ENCODE measurements at places on chromosomes 1 and 21.

DNA sequence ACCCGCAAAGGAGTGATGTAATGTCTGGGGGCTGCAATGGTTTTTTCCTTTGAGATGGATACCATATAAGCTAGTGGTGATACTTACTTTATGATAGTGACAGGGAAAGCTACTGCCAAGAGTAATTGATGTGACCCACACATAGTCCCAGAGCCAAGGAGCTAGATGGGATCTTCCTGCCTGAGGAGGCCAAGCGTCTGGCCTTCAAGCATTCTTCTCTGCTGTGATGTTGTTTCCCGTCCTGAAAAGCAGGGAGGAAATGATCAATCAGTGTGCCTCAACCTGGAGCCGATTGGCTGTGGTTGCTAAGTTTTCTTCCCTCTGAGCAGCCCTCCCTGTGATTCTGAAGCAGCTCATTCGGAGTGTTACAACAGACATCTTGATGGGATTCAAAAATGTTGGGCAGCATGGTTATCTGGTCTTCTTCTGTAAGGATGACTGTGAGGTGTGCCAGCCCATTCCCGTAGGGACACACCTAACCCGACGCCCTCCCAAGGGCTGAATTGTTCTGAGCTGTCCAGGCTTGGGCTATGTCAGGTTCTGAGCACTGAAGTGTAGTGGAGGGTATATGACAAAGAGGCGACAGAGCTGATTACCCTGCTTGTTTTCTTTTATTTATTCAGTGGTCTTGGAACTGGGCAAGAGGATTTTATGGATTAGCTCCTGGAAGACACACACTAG lies 56.7 kb downstream of the UCK2 start:
- no peak for DNase-seq

- DNase-seq: no peak
Observed at GRCh38 chr1:67723620-67724019, 38.6 kb downstream of the GADD45A start.

- no peak for DNase-seq
Observed at GRCh38 chr1:199612976-199613774, 414.3 kb upstream of the NR5A2 start.

GRCh38 chr21:23574932-23575331 lies 2032.3 kb downstream of the MRPL39 start:
- DNase-seq: no peak

GRCh38 chr21:37413553-37414291 lies 47.1 kb downstream of the DYRK1A start:
- no peak for DNase-seq

DNA sequence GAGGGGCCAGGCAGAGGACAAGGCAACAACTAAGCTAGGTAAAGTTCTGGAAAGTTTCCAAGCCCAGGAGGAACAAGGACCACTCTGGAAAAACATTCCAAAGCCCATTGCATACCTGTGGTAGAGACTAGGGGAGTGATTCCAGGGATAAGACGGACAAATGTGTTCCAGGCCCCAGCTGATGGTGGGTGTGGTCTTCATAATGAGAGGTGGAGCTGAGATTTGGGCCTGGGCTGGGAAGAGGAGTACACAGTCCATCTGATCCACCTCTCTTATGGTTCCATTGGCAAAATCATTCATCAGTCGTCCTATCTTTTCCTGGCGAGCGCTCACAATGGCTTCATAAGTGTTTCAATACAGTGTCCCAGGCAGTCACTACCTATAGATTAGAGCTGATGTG lies 4.5 kb downstream of the KLHDC7A start:
- DNase-seq: no peak

DNA sequence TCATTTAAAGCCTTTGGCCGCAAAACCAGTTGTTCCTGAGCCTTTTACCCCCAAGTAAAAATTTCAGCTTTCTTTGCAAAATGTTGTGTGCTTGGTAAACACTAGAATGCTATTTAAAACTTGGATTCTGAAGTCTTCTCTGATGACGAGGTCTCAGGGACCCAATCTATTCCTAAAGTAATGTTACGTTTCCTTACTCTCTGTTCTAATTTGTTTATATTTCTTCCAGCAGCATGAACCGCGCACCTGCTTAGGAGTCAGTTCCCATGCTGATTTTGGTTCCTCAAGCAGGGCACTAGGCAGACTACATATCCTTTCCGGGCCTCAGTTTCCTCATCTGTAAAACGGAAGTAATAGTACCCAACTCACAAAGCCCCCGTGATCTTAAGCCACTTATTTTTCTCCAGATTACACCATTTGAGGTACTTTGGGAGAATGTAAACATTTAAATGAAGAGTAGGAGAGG lies 969 bp upstream of the ALDH4A1 start:
- DNase-seq: no peak

- no peak for DNase-seq
Observed at GRCh38 chr1:226684026-226684425, 55.1 kb downstream of the ITPKB start.

DNA sequence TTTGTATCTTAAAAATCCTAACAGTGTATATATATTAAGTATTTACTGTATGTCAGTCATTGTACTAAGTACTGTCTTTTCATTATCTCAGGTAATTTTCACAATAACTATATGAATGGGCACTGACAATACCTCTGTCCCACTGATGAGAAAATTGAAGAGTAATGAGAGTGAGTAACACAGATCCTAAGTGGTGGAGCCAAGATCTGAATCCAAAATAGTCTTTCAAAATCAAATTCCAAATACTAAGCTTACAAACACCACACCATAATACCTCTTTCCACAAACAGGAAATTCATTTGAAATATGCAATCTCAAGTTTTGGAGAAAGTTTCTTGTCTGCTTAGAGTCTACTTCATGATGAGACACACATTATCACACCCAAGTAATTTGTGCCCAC lies 105.9 kb upstream of the EDEM3 start:
- no peak for DNase-seq

DNA sequence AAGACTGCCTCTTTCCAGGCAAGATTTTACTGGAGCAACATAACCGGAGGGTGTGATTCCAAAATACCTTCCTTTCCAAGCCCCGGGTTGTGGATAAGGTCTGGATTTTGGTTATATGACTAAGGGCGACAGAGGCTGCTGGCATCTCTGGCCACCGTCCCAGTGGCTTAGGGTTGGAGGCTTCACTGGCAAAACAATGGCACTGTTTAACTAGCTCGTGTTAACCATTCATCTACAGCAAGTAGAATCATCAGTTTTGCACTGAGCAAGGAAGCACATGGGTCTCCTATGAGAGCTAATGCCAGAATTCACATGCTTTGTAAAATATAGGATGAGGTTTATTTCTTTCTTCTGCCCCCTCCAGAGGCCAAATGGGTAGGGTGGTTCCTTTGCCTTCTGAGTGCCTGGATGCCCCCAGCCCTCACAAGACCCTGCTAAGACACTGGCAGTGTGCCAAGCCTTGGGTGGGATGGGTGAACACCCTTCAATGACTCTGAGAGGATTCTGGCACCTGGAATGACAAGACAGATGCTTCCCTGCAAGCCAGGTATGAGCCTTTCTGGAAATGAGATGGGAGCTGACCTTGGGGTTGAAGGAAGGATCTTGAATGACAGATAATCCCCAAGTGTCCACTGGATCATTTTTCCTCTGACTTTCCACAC lies 36.8 kb downstream of the DHCR24 start:
- no peak for DNase-seq

GRCh38 chr1:201192261-201192788 lies 1.7 kb downstream of the IGFN1 start:
- no peak for DNase-seq

DNA sequence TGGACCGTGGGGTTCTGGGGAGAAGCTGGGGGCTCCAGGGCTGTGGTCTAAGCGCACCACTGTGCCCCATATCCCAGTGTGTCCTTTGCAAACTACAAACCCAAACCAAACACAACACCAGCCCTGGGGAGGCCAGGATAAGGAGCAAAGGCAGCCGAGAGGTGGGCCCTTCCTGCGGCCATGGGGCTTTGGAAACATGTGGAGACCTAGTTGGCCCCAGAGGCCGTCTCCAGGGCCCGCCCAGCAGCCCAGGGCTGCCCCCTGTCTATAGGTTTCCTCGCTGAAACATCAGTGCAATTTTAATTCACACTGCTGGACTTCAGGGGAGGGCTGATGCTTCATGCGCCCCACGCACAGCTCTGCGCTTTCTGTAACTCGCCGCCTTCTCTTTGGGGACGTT lies 61.3 kb downstream of the PRDM16 start:
- no peak for DNase-seq

DNA sequence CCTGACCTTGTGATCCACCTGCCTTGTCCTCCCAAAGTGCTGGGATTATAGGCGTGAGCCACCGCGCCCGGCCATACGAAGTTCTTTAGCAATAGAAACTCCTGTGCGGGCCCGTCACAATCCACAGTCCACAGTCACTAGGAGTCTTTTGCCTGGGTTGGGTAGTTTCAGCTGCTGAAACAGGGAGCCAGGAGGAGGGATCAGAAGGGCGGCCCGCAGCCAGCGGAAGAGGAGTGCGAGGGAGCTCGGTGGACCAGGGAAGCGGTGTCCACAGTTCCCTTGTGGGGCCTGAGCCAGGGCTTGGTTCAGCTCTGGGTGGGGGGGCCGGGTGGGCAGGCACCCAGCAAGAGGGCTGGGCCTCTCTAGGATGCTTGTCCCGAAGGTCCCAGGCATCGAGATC lies 17.9 kb upstream of the HSPG2 start:
- no peak for DNase-seq

GRCh38 chr21:45423968-45424853 lies 19.2 kb downstream of the COL18A1 start:
- DNase-seq: no peak

DNA sequence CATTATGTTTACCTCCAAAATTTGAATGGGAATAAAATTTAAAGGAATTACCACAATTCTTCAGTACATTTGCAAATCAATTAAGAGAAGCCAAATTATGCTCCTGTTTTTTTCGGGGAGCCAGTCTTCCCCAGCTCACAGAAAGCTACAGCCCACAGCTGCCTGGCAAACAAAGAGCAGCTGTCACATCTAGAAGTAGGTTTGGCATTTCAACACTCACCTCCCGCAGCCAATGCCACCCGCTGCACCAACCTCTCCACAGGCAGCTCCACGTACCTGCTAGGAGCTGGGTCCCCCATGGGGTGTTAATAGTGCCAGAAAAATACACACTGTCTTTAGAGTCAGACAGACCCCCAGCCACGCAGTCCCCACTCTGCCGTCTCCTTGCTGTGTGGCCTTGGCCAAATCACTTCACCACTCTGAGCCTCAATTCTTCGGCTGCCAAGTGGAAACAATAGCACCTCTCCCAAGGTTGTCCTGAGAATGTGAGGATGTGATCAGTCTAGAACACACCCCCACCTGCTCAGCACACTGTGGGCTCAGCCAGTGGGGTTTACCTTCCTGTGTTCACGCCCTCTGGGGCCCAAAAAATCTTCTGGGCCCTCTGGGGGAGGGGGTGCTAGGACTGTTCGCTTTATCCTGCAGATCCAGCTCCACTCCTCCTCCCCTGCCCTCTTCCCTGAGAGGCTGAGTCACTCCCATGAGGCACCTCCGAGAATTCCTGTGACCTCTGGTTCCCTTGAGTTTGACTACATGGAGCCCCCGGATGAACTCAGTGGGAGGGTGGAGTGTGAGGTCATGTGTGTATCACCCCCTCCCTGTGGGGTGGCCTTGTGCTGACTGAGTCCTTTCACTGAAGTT lies 204.3 kb upstream of the GRIK3 start:
- DNase-seq: no peak

Measured in activated CD8-positive, alpha-beta memory T cell treated with anti-CD3 and anti-CD28 coated beads for 4 hours (primary cell).